ENCODE measurements at places on chromosomes 6 and 20. TPM values are rescaled to one million over a fixed set of nuclear protein-coding genes. Genes with fewer than 3 reads are reported as not detected.

FAM184A gene
- polyA plus RNA-seq, result 0.09 TPM

SLA2 gene
- polyA plus RNA-seq, result 0.68 TPM

DAAM2 gene
- not detected for polyA plus RNA-seq

HDDC2 gene
- polyA plus RNA-seq, result 80.4 TPM

OR12D3 gene
- polyA plus RNA-seq, result not detected

PHACTR1 gene
- 12.8 TPM for polyA plus RNA-seq

NKAPL gene
- polyA plus RNA-seq, result 0.18 TPM

CRISP3 gene
- polyA plus RNA-seq, result not detected
